ENCODE measurements at places on chromosomes 12 and 14. TPM values are rescaled to one million over a fixed set of nuclear protein-coding genes. Genes with fewer than 3 reads are reported as not detected.

DNA sequence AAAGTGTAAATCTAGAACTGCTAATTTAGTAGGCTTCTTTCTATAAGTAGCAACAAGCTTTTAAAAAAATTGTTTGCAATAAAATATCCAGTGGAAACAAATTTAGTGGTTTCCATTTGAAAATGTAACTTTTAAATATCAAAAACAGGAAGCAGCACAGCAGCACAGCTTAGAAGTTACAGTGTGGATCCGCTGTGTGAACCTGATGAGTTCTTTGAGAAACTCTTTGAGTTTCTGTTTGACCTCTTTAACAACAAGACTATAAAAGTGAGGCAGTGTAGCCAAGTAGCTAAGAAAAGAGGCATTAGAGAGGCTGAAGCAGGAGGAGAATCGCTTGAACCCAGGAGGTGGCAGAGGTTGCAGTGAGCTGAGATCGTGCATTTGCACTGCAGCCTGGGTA lies 178.3 kb downstream of the NAV3 start:
- no peak for DNase-seq

DNA sequence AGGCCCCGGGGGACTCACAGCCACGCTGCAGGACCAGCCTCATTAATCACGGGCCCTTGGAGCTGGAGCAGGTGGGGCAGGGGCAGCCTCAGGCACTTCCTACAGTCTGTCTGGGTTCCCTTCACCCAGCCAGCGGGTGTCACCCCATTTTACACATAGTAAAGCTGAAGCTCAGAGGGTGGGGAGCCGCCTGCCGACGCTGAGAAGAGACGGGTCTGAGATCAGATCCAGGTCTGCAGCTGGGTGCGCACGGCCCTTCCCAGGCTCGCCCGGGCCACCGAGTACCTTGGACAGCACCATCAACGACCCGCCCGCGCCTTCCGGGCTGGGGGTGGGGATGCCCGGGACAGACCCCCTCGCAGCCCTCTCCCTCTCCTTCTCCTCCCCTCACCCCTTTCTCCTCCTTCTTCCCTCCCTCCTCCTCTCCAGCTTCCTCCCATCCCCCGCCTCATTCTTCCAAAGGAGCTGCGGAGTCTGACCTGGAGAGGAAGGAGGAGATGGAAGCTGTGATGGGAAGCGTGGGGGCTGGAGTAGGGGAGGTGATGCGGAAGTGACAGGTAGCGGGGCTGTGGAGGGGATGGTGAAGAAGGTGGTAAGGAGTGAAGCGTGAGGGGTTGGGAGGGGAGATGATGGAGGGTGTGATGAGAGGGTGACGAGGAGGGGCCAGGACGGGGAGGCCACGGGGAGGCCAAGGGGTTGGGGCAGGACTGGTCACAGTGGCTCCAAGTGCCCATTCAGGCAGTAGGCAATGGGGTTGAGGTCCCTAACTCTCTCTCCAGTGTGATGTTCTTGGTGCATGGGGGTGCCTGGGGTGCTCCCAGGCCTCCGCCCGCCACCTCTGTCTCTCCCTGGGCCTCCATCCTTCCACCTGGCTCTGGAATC lies 8.8 kb downstream of the DTX1 start:
- DNase-seq: no peak

DNA sequence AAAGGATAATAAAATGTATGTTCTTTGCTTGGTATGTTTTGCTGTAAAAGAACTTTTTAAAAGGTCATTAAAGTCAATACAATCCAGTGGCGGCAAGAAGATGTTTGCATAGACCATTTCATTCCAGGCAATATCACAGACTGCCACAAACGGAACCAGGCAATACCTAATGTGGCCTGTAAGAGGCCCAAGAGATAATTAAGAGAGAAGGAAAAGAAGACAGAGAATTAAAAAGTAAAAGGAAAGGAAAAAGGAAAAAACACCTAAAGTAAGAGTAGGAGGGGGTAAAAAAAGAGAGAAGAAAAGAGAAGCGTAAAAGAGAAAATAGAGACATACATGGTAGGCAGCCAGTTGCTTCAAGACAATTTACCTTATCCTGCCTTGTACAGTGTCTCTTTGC lies 6.8 kb upstream of the ARHGAP5 start:
- no peak for DNase-seq

DNA sequence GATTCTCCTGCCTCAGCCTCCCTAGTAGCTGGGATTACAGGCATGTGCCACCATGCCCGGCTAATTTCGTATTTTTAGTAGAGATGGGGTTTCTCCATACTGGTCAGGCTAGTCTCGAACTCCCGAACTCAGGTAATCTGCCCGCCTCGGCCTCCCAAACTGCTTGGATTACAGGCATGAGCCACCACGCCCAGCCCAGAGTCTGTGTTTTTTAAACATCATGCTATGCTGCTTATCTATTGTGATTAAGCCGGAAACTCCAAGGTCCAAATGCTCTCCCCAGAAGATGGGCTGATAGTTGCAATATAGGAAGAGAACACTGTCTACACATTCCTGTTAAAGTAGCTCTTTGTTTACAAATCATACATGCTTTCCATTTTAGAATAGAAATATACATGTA lies 30.5 kb upstream of the MAX start:
- no peak for DNase-seq

DNA sequence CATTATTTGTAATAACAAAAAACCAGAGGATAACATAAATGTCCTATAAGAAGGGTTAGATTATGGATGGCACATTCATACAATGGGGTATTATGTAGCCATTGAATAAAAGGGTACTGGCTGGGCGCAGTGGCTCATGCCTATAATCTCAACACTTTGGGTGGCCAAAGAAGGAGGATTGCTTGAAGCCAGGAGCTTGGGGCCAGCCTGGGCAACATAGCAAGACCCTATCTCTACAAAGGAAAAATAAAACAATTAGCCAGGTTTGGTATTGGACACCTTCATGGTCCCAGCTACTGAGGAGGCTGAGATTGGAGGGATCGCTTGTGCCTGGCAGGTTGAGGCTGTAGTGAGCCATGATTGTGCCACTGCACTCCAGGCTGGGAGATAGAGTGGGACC lies 14.8 kb downstream of the PTPN11 start:
- DNase-seq: no peak

DNA sequence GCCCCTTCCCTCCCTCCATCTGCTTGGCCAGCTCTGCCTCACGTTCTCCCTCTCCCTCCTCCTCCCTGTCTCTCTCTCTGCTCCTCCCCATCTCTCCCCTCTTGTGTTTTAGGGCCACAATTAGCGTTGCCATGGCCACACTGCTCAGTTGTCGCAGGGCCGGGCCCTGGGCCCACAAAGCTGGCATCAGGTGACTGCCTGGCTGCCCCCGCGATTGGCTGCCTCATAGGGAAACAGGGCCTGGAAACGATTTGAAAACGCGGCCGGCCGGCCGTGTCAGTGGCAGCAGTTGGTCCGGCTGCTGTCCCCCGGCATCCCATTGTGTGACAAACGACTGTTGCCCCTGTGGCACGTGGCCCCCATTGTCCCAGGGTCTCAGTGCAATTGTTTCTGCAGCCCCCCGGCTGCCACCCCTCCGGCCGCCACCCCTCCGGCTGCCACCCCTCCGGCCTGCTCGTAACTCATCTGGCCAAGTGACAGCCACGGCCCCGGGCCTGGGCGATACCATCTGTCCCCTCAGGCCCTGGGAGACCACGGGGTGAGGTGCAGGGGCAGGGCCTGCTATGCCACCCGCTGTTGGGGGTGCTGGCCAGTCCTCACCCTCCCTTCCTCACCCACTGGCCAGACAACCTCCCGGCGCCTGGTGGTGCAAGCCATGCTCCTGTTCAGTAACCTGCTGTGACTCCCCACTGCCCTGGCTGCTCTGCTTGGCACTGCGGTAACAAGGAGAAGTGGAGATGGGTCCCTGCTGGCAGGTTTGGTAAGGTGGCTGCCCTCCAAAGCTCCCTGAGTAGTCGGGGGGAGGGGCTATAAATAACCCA lies 17.4 kb downstream of the FOXN4 start:
- DNase-seq: no peak

The TXNRD1 gene
- total RNA-seq: 171 TPM

The CDCA3 gene
- total RNA-seq: 38.0 TPM

The PRR13 gene
- total RNA-seq: 139 TPM
